LHCN-M2 (cell line): ENCODE measurements at places on chromosomes 6 and 20. TPM values are rescaled to one million over a fixed set of nuclear protein-coding genes. Genes with fewer than 3 reads are reported as not detected.

The GRM1 gene
- under 0.01 and 0.06 TPM in 2 replicates for total RNA-seq

The SIRPD gene
- not detected in 2 replicates for total RNA-seq

The FAM83B gene
- total RNA-seq, result not detected in 2 replicates

The BPIFB4 gene
- total RNA-seq, result not detected in 2 replicates

The BNIP5 gene
- total RNA-seq, result not detected in 2 replicates

The OR2H1 gene
- not detected in 2 replicates for total RNA-seq

The HLA-DQA2 gene
- not detected in 2 replicates for total RNA-seq

The ZCCHC3 gene
- total RNA-seq, result 14.0 and 15.9 TPM in 2 replicates

The UNC5CL gene
- under 0.01 TPM in 1 of 2 replicates, not detected in the other for total RNA-seq

The SIRPB1 gene
- total RNA-seq, result 0.77 and 0.86 TPM in 2 replicates

The PTCRA gene
- not detected in 2 replicates for total RNA-seq

The HLA-DOA gene
- total RNA-seq, result 0.06 and 0.23 TPM in 2 replicates

DNA sequence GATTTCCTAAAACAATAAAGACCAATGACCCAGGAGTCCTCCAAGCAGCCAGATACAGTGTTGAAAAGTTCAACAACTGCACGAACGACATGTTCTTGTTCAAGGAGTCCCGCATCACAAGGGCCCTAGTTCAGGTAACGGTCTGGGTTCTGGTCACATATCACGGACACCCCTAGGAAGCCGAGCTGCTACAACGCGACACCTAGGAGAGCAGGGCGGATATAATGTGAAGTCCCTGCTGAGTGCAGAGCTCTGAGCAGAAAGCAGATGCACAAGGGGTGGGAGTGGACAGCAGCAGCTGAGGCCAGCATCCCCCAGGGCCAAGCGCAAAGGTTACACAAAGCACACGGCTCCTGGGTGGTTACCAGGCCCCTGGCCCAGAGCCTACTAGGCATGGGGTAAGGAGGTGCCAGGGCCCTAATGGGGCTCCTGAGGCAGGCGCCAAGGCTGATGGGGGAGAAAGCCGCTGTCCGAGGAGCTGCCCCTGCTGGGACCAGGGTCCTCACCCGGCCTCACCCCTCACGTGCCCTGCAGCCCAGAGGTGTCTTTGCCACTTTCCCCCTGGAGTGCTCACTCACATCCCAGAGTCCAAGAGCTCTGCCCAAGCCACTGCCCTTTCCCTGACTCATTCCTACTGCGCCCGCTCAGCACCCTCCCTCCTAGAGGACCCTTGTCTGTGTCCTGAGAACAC is 8.4 kb downstream of the CST7 start:
- DNase-seq, result no peak

GRCh38 chr20:18218280-18218679 is 70.0 kb upstream of the ZNF133 start:
- DNase-seq, result no peak

GRCh38 chr6:121000381-121000780 is 333.9 kb downstream of the TBC1D32 start:
- DNase-seq, result no peak

DNA sequence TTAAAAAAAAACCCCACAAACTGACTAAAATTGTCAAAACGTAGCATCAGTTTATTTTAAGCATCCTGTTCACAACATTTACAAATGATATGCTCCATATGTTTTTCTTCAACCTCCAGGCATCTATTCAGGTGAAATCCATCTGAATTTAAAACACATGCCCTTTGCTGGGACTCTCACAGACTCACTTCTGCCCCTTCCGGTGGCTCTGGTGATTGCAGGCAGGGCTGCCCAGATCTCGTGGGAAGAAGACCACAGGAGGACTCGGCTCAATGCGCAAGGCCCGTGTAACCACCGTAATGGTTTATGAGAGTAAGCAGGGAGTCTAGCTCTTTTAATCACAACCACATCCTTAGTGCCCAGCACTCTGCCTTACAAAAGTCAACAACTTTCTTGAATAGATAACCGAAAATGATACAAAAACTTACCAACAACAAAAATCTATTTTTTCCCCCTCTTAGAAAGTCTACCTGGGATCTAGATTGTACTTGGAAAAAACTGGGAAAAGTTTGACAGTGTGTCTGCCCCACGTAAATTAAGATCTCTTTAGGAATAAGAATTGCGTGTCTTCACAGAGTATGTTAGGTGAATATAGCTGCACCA is 139.1 kb downstream of the KIF16B start:
- no peak for DNase-seq

DNA sequence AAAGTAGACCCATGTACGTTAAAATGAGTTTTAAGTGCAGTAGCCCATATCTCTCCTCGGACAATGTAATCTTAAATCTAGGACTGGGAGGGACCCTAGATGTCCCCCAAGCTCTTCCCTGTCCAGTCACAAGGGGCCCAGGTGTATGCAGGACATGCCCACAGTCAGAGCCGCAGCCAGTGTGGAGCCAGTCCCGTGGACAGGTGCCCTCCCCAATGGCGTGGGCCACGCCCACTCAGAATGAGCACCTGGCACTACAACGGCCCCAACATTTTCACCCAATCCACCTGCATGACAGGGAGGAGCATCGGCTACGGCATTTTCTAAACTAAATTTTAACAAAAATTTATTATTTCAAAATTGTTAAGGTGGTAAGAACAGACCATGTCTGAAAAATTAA is 53.2 kb downstream of the WDR27 start:
- no peak for DNase-seq

- DNase-seq, result no peak
Observed at GRCh38 chr6:63609231-63609630, 26.4 kb upstream of the PHF3 start.

GRCh38 chr20:22460231-22460630 is 124.1 kb downstream of the FOXA2 start:
- DNase-seq, result no peak

- DNase-seq, result peak; percentile 73
Observed at GRCh38 chr6:134676307-134677281, 273.3 kb downstream of the ALDH8A1 start.

- peak; percentile 64 for DNase-seq
Observed at GRCh38 chr6:93105017-93105416, 314.3 kb downstream of the EPHA7 start.

DNA sequence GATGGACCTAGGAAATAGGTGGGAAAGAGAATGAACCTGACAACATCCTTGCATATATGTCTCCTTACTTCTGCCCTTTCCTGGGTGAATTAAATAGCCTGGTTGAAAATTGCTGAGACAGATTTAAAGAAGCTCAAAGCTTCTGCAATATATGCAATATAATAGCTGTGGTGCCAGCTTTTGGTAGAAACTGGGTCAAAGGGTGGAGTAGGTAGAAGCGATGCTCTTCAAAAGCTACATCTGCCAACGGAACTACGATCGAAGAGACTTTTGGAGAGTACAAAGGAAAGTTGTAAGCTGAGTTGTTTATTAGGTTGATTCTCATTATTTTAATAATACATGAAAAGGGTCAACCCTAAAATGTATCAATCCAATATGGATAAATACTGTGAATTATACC is 22.8 kb upstream of the TTK start:
- no peak for DNase-seq

DNA sequence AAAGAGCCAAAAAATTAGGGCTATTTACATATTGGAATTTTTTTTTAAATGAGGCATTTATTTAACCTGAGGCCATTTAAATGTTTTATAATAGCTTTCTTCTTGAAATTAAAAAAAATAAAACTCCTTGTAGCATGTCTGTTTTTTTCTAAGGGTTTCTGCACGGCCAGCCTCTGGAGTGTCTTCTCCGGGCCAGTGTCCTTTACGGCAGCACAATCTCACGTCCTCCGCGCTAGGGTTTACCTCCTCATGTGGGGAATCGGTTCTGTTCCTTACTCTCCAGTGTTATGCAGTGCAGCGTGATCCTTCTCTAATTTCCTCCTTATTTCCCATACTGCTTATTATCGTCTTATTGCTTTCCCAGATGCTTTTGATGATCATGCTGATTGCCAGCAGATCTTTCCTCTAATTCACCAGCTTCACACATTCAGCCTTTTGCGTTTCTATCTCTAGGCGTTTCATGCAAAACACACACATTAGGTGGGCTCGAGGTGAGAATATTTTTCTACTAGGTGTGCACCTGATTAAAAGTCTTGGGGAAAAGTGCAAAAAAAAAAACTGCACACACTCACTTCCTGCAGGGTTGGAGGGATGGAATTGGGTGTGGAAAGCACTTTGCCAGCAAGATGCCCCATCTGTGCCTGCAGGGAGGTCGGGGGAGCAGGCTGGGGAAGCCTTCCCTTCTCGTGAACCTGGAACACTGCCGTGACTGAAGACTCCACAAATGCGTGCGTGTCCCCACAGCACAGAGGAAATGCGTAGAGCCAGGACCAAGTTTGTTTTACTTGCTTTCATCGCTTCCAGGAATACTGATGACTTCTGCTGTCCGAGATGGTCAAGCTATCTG is 56.1 kb downstream of the PSMG4 start:
- DNase-seq, result no peak

GRCh38 chr20:48656661-48657211 is 171.1 kb downstream of the PREX1 start:
- no peak for DNase-seq

DNA sequence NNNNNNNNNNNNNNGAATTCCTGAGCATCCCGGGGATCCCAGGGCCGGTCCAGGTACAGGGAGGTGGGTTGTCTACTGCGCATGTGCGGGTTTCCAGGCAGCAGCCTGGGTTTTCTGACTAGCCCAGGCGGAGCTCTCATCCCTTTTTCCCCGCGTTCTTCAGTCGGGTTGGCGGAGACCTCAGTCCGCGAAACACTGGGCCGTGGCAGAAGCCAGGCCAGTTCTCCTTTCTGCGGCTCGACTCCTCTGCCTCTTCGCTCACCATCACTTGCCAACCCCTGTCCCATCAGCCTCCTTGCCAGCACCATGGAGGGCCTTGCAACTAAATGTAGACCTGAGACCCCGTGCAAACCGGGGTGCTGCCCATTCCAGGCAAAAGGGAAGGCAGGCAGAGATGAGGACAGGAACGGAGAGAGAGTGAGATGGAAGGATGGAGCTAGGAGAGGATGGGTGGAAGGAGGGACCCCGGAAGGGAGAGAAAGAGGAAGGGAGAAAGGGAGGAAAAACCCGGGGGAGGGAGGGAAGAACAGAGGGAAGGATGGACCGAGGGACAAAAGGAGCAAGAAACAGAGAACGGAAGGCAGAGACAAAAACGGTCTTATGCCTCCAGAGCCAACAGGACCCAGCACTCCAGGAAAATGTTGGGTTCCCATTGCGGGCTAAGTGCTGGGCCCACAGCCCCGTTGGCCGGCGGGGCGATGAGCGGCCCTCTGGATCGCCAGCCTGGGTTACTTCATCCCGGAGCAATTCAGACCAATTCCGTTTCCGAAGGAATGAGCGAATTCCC is 445.4 kb upstream of the DEFB115 start:
- DNase-seq, result no peak

GRCh38 chr6:7646394-7646793 is 56.4 kb downstream of the SNRNP48 start:
- DNase-seq, result peak; percentile 41

DNA sequence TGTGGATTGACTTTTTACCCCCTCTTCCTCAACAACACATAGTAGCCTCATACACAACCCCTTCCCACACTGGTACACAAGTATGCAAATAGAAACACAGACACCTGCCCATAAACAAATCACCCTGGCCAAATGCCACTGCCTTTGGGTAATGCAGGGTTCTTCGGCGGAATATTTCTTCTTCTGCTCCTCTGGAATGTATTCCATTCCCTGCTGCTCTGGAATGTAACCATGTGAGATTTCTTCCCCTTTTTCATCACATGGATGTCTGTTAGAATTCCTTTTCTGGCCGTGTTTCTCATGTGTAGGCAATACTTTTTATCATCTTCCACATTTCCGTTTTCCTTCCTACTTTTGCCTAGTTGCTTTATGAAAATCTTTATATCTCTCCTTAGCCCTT is 76.1 kb upstream of the TPD52L1 start:
- no peak for DNase-seq

GRCh38 chr6:155195903-155196302 is 67.9 kb upstream of the CLDN20 start:
- DNase-seq, result no peak

DNA sequence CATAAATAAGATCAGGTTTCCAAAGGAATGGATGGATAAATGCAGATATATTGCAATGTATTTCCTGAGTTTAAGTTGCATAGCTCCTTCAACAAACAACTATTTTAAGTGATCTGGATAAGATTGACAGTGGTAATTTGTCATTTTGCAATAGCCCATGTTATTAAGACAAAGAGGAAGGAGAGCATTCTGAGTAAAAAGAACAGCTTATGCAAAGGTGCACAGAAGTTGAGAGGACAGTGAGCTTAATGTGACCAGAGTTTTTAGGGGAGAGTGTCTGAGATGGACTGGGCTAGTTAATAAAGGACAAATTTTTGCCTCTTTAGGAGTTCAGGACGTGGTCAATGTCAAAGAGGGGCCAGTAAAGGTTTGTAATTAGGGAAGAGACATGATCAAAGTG is 48.8 kb upstream of the FBXO30 start:
- DNase-seq, result no peak

DNA sequence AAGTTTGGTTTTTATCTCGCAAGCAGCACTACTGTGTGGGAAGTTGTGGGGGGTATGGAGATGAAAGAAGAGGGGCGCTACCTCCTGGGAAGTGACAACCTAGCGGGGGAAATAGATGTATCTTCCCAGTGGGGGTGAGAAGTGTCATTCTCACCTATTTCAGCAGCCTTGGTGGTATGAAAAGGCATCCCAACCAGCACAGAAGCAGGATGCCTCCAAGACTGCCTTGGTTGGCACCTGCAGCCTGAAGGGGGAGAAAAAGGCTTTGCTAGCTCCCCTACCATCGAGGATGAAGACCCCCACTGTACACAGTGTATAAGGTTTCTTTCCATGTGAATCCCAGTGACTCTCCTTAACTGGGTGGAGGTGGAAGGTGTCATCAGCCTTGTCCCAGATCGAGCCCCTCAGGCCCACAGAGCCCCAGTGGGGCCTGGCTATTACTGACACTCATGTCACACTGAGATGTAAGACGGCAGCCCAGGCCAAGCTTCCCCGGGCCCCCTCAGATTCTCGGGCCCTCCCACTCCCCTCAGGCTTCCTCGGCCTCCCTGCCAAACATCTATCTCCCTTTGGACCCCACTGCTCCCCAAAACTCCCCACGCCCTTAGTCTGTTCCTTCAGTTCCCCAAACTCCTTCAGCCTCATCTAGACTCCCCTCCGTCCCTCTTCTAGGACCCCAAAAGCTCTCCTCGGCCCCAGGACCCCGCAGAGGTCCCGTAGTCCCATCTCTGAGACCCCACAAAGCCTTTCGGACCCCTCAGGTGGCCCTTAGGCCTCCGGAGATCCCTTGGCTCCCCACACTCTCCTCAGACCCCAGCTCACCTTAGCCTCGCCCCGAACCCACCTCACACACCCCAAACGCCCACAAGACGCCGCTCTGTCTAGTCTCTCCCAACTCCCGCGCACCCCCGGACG is 688 bp downstream of the COMMD7 start:
- no peak for DNase-seq

DNA sequence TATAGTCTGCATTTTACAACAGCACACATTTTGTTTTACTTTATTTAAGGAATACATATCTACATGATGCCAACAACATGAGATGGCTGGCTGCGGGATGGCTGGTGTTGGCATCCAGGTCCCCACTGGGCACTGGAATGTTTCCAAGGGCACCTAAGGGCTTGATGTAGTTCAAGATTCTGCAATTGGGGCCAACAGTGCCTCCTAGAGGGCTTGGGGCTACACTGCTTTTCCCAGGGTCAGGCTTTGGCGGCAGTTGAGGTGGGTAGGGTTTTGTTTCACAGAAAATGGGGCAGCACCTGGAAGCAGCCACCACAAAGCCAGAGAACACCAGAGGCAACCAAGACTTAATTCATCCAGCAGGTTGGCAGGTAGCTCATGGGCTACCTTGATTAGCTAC is 202.2 kb upstream of the PRND start:
- peak; percentile 40 for DNase-seq
